ENCODE measurements at places on chromosomes 1 and 21.

GRCh38 chr1:159584536-159584935, 3.1 kb upstream of the APCS start:
- no peak for DNase-seq

DNA sequence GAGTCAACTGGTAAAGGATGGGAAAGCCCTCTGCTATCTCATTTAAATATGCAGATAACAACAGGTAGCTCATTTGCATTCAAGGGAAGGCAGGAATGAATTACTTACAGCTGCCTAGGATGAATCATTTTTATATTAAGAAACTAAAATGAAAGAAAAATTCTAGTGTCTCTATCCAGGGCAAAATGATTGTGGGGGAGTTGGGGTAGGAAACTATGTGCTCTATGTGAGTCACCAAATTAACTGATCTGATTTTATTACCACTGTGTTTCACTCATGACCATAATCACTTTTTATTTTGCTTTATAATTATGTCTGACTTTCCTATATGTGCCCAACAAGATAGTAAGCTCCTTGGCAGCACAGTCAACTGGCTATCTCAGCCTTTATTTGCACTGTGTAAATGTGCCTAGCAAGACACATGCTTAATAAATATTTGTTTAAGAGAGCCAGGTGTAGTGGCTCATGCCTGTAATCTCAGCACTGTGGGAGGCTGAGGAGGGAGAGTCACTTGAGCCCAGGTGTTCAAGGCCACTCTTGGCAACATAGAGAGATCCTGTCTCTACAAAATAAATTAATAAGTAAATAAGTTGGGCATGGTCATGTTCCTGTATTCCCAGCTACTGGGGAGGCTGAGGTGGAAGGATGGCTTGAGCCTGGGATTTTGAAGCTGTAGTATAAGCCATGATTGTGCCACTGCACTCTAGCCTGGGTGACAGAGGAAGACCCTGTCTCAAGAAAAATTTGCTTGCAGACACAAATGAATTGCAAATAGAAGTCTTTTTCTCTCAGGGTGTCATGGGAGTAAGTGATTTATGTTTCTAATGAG, 84.1 kb downstream of the SPAG17 start:
- no peak for DNase-seq

- no peak for DNase-seq
Observed at GRCh38 chr1:155339515-155340097, 18.9 kb downstream of the RUSC1 start.

DNA sequence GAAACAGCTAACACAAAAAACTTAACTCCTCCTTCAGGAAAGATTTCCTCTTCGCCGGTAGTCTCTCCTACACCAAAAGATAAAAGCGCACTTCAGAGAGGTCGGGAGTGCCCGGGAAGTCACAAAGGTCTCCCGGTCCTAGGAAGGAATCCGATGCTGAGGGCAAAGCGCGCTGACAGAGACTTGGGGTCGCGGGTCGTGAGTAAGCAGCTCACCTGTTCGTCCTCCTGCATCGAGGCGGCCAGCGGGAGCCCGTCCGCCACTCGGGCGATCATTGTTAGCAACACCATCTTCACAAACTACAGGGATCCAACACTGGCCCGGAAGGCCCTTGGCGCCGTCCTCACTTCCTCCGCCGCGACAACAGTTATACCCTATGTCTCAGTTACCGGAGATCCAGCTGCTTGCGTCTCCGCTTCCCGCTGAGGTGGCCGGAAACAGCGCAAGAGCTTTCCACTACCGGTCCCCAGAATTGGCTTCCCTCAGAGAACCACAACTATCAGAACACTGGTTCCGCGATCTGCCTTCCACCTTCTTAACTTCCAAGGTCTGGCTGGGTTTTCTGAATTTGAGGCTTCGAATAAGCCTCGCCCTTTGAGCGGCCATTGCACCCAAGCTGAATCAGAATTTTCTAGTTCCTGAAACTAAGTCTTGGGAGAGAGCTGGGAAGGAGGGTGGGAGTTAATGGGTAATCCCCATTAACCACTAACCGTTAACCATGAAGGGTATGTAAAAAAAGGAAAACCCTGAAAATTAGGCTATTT, at the start of gene SEC22B:
TSS of gene SEC22B (minus strand) at position 429 of the 764 bp plus-strand sequence. CDS start at position 290, 139 bp downstream.
- peak; percentile 88 for DNase-seq

- DNase-seq: no peak
Observed at GRCh38 chr1:111888740-111889376, 100.6 kb downstream of the KCND3 start.

DNA sequence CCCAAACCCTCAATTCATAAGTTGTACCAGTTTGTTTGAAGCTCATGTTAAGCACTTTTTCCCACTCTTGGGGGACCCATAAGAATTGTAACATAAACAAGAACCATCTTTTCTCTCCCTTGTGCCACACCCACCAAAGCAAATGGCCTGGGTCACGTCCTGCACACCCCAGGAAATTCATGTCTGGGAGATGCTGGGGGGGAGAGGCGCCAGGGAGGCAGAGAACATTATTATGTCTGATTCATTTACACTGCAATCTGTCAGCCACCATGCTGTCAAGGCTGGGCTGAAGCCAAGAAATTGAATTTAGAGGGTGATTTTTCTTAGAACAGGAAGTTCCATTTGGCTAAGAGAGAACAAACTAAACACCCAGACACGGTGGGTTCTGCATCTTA, 37.2 kb upstream of the IPO9 start:
- DNase-seq: no peak

DNA sequence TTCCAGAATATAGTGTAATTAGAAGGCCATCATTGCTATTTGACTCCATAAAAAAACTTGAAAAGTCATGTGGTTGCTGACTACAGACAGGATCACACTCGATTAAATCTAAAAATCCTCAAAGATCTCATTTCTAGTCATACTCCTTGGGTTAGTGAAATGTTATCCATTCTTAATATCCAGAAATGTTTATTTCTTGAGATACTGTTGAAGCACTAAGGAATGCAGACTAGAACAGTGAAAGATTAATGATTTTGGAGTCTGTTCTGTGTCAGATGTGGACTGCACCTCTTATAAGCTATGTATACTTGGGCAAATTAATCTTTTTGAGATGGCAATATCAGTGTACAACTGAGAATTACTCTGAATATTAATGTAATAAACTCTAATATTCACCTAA, 65.1 kb downstream of the ADSS2 start:
- DNase-seq: no peak

- no peak for DNase-seq
Observed at GRCh38 chr1:160996178-160996577, 24.8 kb downstream of the F11R start.

GRCh38 chr1:74050386-74050785, 147.6 kb downstream of the LRRIQ3 start:
- DNase-seq: no peak

DNA sequence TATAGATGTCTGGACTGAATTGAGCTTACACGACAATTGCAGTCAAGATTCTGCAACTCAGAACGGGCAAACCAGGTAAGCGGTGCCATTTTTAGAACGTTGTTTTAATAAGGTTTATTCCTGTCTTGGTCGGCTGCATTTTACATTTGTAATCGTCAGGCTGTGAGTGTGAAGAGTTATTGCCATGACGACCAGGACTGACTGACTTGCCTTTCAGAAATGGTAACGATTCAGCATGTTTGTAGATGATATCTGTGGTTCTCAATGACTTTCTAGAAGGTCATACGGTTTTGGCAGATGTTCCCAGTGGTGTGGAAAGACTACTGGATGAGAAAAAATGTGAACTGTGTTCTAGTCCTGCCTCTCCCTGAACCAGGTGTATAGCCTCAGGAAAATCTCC, 271.3 kb upstream of the B3GALT2 start:
- DNase-seq: no peak

Data from dorsolateral prefrontal cortex (tissue), 122 donors.